Smooth muscle cell of the pulmonary artery (primary cell): ENCODE measurements at places on chromosomes 3 and 15. TPM values are rescaled to one million over a fixed set of nuclear protein-coding genes. Genes with fewer than 3 reads are reported as not detected.

Gene DCLK3
- 0.10 and 0.59 TPM in 2 replicates for total RNA-seq

Gene C3orf33
- 1.6 and 2.0 TPM in 2 replicates for total RNA-seq

Gene ATP2C1
- total RNA-seq = 172 and 215 TPM in 2 replicates

Gene C3orf85
- not detected in 2 replicates for total RNA-seq

Gene SETD5
- total RNA-seq = 63.0 and 64.7 TPM in 2 replicates

Gene FMN1
- total RNA-seq = 1.0 and 2.5 TPM in 2 replicates

Gene KAT2B
- total RNA-seq = 12.1 and 12.8 TPM in 2 replicates

Gene CNOT10
- total RNA-seq = 23.6 and 26.5 TPM in 2 replicates

Gene CAMP
- total RNA-seq = not detected in 2 replicates

Gene LRRC34
- total RNA-seq = 1.3 and 1.8 TPM in 2 replicates

Gene IFT80
- total RNA-seq = 37.0 and 57.2 TPM in 2 replicates

Gene ABHD6
- total RNA-seq = 10.0 and 13.8 TPM in 2 replicates

Gene KNG1
- not detected in 2 replicates for total RNA-seq

Gene ST8SIA2
- total RNA-seq = 0.13 TPM in 1 of 2 replicates, not detected in the other

Gene KLHL40
- total RNA-seq = not detected in 2 replicates

Gene TEX55
- total RNA-seq = not detected in 2 replicates

Gene CCDC13
- total RNA-seq = 0.26 and 0.36 TPM in 2 replicates

Gene PAK2
- 92.9 and 114 TPM in 2 replicates for total RNA-seq

Gene ECE2
- 0.17 TPM in 1 of 2 replicates, not detected in the other for total RNA-seq

Gene CFAP91
- 0.59 and 0.72 TPM in 2 replicates for total RNA-seq

Gene TM4SF18
- 0.07 and 0.72 TPM in 2 replicates for total RNA-seq

Gene MUSTN1
- 0.13 TPM in 1 of 2 replicates, not detected in the other for total RNA-seq

Gene ZWILCH
- total RNA-seq = 5.8 and 11.7 TPM in 2 replicates

Gene MAP2K5
- 11.2 and 11.4 TPM in 2 replicates for total RNA-seq

Gene SERPINI1
- total RNA-seq = 4.3 and 7.6 TPM in 2 replicates

Gene DYNLT2B
- 6.9 and 7.2 TPM in 2 replicates for total RNA-seq

Gene HPS3
- total RNA-seq = 29.1 and 32.7 TPM in 2 replicates

Gene TTLL13
- 0.07 TPM in 1 of 2 replicates, not detected in the other for total RNA-seq

Gene NFKBIZ
- total RNA-seq = 40.1 and 85.2 TPM in 2 replicates

Gene FANCD2OS
- total RNA-seq = not detected in 2 replicates

Gene IMPG2
- 0.26 and 0.33 TPM in 2 replicates for total RNA-seq

Gene SUCNR1
- total RNA-seq = 51.2 and 124 TPM in 2 replicates

Gene CFAP100
- not detected in 2 replicates for total RNA-seq

Gene PEX5L
- total RNA-seq = 0.07 and 5.6 TPM in 2 replicates

Gene CHMP2B
- 20.6 and 27.8 TPM in 2 replicates for total RNA-seq

Gene SKOR1
- 0.07 and 0.17 TPM in 2 replicates for total RNA-seq

Gene GRM7
- total RNA-seq = not detected in 2 replicates

Gene ALCAM
- 160 and 311 TPM in 2 replicates for total RNA-seq

Gene ARPP21
- 2.4 and 3.3 TPM in 2 replicates for total RNA-seq

Gene NMB
- 4.9 and 7.1 TPM in 2 replicates for total RNA-seq

Gene OCA2
- total RNA-seq = not detected in 2 replicates

Gene GATA2
- 2.3 and 7.1 TPM in 2 replicates for total RNA-seq

Gene FBXW12
- total RNA-seq = not detected in 2 replicates

Gene ANKRD34C
- total RNA-seq = not detected in 2 replicates

Gene TRA2B
- 72.1 and 88.3 TPM in 2 replicates for total RNA-seq

Gene CKMT1A
- total RNA-seq = not detected in 2 replicates

Gene CAMK2N2
- 0.13 TPM in 2 replicates for total RNA-seq

Gene ELL3
- total RNA-seq = 3.0 and 3.1 TPM in 2 replicates

Gene LYZL4
- not detected in 2 replicates for total RNA-seq

Gene LINGO1
- total RNA-seq = 0.13 and 0.33 TPM in 2 replicates

Gene TMC3
- total RNA-seq = 0.13 and 0.20 TPM in 2 replicates
